Stimulated activated CD8-positive, alpha-beta memory T cell treated with anti-CD3 and anti-CD28 coated beads, Interleukin-7, amount 100 ng/mL, for 48 hours (primary cell): ENCODE measurements at places on chromosomes 1 and 21.

DNA sequence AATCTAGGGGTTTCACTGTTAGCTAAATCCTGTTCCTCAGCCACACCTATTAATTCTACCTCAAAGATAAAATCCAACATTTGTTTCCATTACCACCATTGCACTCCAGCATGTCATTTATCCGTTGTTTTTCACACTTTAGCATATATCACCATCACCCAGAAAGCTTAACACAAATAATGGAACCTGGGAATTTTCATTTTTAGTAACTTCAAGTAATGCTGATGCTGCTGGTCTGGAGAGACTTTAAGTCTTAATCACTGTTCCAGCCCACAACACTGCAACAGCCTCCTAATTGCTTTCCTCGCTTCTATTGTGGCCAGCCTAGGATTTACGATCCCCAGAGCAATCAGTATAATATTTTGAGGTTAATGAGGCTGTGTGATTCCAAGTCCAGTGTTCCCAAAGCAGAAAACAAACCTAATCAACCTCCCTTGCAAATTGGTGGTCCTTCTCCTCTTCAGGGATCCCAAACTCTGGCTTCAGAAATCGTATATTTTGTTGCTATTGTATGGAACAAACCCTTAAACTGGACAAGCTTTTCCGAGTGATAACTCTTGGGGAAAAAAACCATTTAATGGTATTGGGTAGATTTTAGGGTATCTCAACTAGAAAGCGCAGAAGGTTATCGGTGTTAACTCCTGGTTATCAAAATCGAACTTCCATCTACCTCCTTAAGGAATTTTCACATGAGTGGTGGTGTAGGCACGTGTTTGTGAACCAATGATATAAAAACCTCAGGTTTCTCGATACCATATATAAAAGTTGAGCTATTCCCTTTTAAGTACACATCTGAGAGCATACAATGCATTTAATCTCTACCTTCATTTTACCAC lies 50.0 kb upstream of the BOLA1 start:
- no peak for DNase-seq

GRCh38 chr1:13784971-13785370 lies 85.0 kb downstream of the PRDM2 start:
- DNase-seq, result no peak

DNA sequence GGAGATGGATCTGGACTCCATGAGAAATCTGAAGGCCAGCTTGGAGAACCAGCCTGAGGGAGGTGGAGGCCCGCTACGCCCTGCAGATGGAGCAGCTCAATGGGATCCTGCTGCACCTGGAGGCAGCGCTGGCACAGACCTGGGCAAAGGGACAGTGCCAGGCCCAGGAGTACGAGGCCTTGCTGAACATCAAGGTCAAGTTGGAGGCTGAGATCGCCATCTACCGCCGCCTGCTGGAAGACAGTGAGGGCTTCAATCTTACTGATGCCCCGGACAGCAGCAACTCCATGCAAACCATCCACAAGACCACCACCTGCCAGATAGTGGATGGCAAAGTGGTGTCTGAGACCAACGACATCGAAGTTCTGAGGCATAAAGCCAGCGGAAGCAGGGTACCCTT lies 601.5 kb upstream of the ZP4 start:
- DNase-seq, result no peak

- no peak for DNase-seq
These were observed 1.2 kb downstream of the PIK3C2B start for GRCh38 chr1:204493145-204493983.

- no peak for DNase-seq
These were observed 32.0 kb upstream of the IL10 start for GRCh38 chr1:206804156-206804737.

GRCh38 chr1:24822887-24823286 lies 77.6 kb downstream of the CLIC4 start:
- no peak for DNase-seq

GRCh38 chr1:201019321-201019977 lies 4.1 kb downstream of the KIF21B start:
- peak; percentile 94 for DNase-seq

DNA sequence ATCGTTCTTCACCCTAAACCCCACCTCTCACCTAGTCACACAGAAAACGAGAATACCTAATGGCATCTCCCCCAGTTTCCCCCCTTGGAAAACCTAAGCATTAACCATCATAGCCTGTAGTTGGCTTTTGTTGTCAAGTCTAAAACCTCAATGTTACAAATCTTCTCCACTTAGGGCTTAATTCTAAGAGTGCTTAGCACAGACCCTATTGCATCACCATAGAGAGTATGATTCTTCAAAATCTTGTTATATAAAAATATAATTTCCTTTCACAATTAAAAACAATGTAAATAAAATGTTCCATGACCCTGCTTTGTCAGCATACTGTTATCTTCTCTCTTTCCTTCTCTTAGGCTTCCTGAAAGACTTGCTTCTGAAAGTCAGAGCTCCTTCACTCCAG lies 263.2 kb upstream of the RGS18 start:
- no peak for DNase-seq

DNA sequence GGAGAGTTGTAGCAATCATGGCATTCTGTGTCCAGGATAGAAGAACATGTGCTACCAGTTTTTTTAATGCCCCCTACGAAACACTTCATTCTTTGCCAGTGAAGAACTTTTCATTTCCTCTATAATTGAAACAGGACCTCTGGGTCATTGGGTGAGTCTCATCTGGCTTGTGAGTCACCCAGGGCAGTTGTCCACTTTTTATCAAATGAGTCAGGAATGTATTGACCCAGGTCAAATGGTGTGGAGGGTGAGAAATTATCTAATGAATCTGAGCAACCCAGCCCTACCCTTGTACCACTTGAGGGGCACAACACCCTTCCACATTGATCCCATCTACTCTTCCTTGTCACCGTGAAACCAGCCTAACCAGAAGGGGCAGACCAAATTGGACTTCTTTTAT lies 417.3 kb upstream of the PROX1 start:
- no peak for DNase-seq

- no peak for DNase-seq
These were observed 16.6 kb upstream of the GFI1 start for GRCh38 chr1:92503043-92503925.

DNA sequence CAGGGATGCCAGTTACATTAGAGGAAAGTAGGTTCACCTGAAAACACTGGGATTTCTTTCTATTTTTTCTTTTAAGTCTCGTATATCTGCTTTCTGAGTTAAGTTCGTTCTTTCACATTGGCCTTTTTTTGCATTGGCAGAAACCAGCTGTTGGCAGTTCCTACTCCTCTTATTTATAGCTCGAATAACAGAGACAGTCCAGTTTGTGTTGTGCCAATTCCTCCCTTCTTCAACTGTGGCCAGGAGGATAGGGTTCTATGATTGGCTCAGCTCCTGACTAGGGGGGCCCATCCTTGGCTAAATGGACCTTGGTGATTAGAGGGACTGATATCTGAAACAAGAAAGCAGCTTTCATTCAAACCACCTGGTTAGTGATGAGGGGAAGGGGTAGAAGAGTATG lies 115.8 kb downstream of the RPS6KC1 start:
- no peak for DNase-seq

DNA sequence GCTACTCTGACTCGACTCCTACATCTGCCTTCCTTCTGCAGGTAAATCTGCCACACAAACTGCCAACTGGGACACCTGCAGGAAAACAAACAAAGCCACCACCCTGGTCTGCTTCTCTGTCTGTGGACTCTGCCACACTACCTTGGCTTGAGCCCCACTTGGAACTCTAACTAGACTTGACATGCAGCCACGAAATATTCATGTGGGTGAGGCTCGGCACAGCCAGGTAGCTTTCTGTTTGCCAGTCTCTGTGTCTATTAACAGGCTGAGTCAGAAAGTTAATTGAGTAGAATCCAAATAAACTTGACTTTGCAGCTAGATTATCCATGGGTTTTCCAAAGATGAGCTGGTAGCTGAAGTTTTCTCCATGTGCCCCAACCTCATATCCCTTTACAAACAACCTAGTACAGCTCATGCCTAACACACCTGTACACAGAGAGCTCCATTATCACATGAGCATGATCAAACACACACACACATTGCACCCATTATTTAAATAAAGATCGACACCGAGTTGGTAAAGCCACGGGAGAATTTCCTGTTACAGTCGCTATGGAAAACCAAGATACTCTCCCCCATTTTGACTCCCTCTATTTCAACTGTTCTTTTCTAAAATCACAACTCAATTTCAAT lies 808 bp downstream of the C1orf116 start:
- DNase-seq, result no peak
